Stimulated activated CD4-positive, alpha-beta T cell treated with anti-CD3 and anti-CD28 coated beads, Interleukin-1b, Interleukin-23, amount 100 ng/mL, for 48 hours (primary cell): ENCODE measurements at places on chromosomes 11 and 22.

GRCh38 chr11:36790526-36790925, 192.5 kb upstream of the RAG2 start:
- DNase-seq, result no peak

- no peak for DNase-seq
Measured at GRCh38 chr11:8699903-8700302, 17.3 kb downstream of the RPL27A start.

DNA sequence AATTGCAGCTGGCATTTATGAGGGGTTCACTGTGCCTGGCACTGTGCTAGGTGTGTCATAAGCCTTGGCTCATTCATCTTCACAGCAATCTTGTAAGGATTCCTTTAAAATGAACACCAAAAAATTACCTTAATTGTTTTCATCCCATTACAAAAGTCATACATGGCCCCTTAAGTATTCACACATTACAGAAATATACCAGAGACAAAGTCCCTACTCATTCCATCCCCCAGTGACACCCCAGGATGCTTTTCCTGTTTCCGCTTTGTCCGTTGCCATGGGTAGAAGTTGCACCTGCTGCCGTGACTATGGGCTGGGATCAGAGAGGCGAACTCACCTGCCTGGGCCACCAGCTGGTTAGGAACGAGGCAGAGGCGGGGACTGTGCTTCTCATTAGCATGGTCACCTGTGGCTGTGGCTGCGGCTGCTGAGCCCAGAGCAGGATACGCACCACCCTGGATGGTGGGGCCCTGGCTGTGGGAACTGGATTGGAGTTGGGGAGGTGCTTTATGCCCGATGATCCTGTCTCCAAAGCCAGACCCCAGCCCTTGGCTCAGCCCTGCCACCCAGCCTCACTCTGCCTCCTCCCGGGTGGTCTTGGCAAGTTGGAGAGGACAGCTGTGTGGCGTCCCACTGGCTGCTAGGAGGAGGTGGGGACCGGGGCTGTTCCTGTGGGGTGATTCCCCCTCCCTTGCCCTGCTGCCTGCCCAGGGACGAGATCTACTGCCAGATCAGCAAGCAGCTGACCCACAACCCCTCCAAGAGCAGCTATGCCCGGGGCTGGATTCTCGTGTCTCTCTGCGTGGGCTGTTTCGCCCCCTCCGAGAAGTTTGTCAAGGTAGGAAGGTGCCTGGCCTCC, 60.8 kb downstream of the MYO7A start:
- DNase-seq, result no peak

GRCh38 chr22:25509374-25509791, 55.1 kb upstream of the GRK3 start:
- no peak for DNase-seq

DNA sequence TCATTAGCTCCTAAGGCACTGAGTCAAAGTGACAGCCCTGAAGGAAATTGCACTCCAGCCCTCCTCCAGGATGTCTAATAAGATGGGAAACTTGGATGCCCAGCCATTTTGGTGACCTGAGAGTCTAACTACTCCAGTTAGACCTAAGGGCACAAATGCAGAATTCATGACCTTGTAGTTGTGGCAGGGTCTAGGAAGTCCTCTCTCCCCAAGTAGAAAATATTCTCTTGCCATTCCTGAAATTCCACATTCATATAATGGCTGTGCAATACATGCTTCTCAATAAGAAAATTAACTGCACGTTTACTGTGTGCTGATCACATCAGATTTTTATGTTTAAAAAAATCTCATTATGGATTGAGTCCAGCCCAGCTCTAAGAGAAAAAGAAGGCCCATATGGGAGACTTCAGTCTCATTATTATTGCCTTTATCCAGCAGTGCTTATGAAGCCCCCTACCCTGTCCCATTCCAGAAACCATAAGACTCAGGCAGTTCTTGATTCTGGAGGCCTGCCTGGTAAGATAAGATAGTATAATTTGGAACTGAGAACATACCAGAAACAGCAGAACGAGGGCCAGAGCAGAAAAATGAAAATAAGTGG, 133.7 kb upstream of the LDLRAD3 start:
- DNase-seq, result no peak

GRCh38 chr11:128351168-128351567, 236.2 kb downstream of the ETS1 start:
- DNase-seq, result no peak

DNA sequence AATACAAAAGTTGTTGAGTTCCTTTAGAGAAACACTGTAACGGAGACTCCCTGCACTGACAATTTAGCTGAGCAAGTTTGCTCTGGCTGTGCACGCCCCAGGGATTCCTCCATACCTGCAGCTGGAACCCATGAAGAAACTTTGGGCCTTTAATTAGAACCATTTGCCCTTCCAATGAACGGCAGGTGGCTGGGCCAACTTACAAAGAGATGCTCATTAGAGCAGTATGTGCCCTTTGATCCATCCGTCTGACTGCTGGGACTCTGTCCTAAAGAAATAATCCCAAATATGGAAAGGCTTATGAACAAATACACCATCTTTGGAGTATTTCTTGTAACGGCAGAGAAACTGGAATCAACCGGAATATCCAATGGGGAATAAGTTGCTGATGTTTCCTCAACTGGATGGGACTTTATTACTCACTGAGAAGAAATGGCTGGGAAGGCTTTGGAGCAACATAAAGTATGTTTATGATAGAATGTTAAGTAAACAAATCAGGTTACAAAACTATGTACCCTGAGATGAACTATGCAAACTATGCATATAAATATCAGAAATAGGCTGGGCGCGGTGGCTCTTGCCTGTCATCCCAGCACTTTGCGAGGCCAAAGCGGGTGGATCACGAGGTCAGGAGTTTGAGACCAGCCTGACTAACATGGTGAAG, 24.4 kb upstream of the FBLN1 start:
- DNase-seq, result no peak

DNA sequence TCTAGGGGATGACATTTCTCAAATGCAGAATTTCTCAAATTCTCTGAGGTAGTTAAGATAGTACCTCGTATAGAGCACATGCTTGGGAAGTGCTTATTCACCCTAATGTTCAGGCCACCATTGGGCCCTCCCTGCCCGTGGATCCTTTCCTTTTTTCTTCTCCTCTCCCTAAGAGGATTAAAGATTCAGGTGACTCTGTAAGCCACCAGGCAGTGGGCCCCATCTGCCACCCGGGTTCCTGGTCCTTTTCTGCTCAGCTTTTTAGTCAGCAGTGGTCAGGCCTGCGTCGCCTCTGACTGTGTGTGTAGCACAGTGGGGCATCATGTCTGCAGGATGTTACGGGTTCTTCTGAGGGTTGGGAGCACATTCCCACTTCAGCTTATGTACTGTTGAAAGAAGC, 7.2 kb downstream of the CEP164 start:
- no peak for DNase-seq

DNA sequence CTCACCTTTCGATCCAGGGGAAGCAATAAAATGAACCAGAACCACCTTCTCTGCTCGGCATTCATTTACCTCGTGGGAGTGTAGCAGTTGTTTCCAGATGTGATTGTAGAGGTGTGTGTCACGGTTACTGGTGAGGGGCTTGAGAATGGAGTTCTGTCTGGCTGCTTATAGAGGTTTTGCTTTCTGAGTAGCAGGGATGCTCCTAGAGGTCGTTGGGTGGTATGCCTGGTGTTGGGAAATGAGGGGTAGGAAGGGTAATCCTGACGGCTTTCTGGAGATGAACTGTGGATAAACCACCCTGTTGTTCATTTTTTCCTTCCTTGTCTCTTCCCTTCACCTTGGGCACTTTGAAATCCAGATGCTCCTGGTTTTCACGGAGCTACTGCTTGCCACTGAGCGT, 8.1 kb downstream of the TEAD1 start:
- no peak for DNase-seq
